ENCODE measurements at places on chromosomes 1 and 21.

GRCh38 chr1:202576816-202577215 is 133.4 kb downstream of the SYT2 start:
- no peak for DNase-seq

DNA sequence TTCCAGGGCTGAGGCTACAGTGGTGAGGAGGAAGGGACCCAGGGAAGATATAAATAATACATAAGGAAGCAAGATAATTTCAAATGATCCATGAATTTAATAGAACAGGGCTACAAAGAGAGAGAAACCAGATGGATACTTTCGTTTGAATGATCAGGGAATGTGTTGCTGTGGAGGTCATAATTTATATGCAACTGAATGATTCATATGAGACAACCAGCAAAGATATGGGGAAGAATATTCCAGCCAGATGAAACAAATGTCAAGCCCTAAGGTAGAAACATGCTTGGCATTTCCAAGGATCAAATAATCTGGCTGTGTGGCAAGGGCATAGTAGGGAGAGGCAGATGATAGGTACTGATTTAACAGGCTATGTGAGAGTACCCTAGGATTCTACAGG is 84.8 kb upstream of the ZC3H11B start:
- no peak for DNase-seq

DNA sequence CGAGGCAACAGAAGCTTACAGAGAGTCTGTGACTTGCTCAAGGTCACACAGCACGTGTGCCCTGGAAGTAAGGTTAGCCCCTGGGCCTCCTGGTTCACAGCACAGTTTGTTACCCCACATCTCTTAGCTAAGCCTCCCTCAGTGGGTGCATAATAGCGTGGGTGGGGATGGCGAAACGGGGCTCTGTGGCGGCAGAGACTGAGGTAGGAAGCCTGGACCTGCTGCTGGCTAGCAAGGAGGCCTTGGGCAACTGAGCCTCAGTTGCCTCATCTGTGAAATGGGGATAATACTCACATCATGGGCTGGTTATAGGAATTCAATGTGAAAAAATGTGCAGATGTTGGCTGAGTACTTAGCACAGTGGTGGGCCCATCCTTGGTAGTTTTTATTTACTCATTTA is 596 bp downstream of the PADI4 start:
- no peak for DNase-seq

- no peak for DNase-seq
Measured at GRCh38 chr1:162919034-162919433, 58.1 kb upstream of the CCDC190 start.

DNA sequence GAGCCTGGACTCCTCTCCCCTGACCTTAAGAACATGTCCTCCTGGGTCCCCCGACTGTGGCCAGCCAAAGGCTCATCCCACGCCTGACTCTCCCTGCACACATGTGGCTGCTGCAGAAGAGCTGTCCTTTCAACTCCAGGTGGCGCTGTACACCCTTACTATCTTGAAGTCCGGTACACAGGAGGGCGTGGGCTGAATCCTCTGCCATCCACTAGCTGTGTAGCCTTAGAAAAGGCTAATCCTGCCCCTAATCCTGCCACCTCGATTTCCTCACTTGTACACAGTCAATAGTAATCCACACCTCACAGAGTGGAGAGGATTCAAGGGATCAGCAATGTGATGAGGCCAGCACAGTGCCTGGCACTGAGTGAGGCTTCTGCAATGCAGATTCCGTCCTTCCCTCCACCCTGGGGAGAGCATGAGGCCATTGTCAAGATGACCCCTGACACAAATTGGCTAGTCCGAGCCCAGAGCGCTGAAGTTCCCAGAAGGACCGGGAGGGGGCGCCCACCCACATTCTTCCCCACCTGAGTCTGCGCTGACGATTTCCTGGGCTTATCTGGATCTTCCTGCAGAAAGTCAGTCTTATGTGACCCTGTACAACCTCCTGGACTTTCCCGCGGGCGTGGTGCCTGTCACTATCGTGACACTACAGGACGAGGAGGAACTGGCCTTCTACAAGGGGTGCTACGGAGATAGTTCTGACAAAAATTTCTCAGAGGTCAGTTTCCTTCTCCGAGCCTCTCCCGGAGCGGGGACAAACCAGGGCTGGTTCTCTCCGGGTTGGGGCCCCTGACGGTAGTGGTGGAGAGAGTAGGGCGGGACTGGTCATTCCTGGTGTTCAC is 47.1 kb upstream of the DMBX1 start:
- peak; percentile 54 for DNase-seq

DNA sequence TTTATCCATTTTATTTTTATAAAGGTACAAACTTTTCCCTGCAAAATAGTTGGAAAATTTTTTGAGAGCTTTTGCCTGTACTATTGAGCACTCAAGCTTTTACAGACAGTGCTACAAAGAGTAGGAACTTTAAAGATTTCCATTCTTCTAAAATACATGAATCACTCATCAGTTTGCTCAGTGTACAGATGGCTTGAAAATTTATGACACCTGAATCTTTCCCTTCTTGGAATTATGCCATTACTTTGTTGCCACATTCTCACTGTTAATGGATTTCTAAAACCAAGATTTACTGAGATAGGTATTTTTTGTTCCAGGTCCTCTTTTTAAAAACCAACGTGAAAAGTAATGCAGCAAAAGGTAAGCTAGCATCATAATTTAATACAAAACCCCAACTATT is 76.0 kb downstream of the GPATCH2 start:
- DNase-seq = no peak

GRCh38 chr1:17161926-17162800 is 42.8 kb upstream of the PADI1 start:
- DNase-seq = no peak

GRCh38 chr1:235093696-235094592 is 34.7 kb downstream of the TOMM20 start:
- peak; percentile 72 for DNase-seq

DNA sequence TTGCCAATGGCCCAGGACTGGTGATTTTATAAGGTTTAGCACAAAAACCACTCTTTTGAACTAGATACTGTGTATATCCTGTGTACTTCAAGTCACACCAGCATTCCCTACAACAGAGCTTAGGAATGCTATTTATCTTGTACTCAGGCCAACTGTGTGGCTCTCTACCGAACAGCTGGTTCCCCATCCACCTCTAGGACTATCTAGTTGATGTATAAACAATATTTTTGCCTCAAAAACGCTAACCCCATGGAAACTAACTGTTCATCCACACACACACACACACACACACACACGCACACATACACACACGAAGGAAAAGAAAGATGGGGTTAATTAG is 28.7 kb upstream of the SLC45A3 start:
- DNase-seq = no peak

DNA sequence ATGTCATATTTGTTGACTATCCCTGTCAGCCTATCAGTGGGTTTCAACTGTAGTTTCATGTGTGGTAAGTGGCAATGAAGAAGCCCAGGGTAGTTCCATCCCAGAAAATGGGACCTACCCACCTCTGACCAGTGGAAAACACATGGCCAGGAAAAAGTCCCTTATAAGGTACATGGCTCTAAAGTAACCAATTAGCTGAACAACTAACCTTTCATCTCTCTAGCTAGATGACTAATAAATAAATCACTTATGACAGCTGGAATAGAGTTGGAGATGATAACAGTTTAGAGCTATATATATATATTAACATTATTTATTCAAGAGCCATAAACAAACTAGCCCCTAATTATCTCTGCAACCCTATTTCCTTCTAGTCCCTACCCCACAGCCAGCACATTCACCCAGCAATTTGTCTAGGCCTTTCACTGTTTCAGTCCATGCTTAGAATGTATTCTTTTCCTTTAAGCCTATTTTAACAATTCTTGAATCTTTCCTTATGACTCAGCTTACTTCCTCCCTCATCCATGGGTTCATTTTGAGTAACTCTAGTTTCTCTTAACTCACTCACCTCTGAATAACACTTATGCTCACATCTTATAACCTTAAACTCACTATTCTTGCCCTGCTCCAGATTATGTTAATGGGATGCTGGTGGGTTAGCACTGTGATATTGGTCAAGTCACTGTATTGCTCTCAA is 83.7 kb downstream of the TNFSF18 start:
- DNase-seq = no peak

DNA sequence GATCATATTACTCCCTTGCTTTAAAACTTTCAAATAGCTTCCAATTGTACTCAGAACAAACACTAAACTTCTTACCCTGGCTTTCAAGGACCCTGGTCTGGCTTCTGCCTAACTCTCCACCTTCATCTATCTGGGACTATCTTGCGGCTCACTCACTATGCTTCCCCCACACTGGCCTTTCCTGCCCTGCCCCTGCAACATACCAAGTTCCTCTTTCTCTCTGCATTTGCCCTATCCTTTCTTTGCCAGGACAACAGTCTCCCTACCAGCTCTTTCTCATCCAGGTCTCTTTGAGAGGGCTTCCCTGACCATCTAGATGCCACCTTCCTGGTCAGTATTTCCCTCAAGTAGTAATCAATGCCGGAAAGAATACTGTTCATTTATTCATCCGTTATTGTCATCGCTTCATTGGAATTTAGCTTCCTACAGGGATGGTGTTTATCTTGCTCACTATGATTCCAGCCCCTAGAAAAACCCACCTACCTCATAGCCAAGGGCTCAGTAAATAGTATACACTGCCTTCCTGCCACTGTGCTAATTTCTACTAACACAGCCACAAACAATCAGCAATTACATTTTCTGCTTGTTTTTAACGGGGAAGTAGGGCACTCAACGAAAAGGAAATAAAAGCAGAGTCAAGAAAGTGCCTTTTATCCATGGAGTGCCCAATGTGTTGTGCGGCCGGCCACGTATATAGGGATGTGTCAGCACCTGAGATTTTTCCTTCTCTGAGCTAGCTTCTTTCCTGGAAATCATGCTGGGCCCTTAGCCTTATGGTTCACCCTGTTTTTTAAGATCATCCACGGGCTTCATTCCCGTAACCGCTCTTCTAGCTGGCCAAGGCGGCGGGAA is 521 bp upstream of the CDC7 start:
- no peak for DNase-seq

Data from NCI-H2081 (cell line).